Effector CD8-positive, alpha-beta T cell (primary cell): ENCODE measurements at places on chromosomes 4 and X.

DNA sequence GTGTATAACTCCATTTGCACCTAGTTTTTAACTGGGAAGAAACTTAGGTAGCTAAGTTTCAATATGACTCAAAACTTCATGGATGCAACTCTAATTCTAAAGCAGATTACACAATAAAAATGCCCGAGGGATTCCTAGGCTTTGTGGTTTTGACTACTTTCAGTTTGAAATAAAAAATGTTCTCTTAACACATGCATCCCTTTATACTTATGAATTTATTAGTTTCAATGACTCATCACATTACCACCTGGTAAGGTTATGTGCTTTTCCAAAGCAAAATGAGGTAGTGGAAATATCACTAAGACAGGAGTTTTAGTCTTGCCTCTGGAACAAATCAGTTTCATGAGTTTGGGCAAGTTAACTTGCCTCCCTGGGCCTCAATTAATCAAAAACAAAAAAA lies 125.5 kb downstream of the OPHN1 start:
- no peak for DNase-seq

- no peak for DNase-seq
Measured at GRCh38 chr4:80071604-80072227, 1.3 kb downstream of the ANTXR2 start.

- no peak for DNase-seq
Measured at GRCh38 chrX:49727847-49728246, 32.1 kb upstream of the PAGE1 start.

DNA sequence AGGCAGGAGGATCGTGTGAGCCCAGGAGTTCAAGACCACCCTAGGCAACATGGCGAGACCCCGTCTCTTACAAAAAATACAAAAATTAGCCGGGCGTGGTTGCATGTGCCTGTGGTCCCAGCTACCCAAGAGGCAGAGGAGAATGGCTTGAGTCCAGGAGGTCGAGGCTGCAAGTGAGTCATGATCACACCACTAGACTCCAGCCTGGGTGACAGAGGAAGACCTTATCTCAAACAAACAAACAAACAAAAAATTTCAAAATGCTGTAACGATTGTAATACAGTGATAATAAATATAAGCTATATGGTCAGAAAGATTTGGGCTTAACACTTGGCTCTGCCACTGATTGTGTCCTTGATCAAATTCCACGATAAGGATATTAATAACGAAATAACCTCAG lies 24.2 kb downstream of the SLC25A4 start:
- no peak for DNase-seq

DNA sequence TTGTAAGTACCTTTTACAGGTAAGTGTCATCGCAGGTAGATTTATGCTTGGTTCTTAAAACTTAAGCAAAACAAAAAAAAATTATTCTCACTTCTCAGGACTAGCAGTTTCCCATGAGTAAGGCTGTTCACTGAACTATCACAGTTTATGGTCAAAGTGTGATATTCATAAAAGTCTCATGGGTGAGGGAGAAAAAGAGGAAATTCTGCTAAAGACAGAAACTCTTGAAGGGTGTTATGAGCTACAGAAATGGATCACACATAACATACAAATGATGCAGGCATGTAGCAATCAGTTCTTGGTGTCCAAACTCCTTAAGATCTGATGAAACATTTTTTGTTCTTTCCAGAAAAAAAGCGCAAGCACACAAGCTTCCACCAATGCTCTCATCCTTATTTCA lies 8.5 kb downstream of the RAB9A start:
- no peak for DNase-seq

DNA sequence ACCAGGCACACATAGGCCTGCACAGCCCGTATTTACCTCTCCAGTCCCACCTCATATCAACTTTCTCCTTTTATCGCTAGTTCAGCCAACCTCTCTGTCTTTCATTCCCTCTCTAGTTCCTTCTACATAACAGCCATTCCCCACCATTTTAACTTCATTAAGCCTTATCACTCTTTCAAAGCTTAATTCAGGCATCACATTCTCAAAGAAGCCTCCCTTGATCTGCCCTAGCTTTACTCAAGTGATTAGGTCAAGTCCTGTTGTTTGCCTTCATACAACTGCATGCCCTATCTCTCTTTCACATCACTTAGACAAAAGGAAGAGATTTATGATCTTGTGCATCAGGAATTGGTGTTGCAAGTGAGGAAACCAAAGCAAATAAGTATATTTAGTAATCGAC lies 74.2 kb downstream of the ALPK1 start:
- no peak for DNase-seq

DNA sequence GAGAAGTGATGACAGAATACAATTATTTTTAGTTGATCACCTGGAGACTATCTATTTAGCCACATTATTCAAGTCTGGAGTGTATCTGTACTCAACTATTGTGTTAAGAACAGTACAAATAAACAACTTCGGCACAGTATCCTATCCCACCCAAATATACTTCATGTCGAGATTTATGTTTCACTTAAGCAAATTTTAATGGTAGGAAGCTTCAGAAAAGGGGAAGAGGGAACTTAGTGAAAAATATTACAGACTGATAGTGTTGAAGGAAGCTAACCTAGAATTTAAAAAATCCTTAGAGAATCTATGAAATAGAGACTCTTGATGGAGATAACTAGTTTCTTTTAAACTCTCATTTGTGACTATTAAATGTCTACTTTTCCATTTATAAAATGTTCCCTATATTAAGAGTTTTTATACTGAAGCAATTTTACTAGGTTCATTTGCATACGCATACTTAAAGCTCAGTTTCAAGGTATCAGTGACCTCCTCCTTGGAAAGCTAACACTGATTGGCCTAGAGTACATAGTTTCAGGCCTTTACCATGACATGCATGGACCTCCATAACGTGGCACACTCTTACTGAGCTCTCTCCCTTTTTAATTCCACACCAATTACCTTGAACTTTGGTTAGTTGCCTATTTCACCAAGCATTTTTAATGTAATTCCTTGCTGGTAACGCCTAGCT lies 197.7 kb downstream of the CAMK2D start:
- no peak for DNase-seq

DNA sequence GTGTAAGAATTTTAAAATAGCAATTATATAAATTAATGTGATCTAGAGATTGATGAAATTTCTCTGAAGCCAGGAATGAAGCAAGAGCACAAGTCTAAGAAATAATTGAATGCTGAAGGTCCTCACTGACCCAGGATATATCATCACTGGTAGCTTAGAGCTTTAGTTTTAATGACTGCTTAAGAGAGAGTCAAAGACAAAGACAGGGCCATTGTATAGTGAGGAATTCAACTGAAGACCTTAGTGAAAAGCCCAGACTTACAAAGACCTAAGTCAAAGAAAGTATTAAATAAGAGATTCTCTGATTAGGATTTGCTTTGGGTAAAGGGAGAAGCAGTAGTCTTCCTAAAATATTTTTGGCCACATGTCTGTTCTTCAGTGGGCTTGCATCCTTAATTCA lies 26.0 kb upstream of the IL15 start:
- DNase-seq, result no peak

DNA sequence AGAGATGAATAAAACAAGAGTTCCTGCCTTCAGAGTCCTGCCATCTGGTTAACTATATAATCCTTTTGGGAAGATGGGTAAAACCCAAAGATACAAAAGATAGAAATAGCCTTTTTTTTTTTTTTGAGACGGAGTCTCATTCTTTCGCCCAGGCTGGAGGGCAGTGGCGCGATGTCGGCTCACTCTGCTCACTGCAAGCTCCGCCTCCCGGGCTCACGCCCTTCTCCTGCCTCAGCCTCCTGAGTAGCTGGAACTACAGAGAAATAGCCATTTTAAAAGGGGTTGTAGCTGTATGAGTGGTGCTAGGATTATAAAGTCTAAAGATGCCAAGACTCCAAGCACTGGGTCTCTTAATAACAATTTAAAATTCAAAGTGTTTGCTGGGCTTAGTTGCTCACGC lies 97.2 kb downstream of the KDR start:
- no peak for DNase-seq

GRCh38 chrX:136608295-136608933 lies 39.5 kb upstream of the CD40LG start:
- peak; percentile 2 for DNase-seq

DNA sequence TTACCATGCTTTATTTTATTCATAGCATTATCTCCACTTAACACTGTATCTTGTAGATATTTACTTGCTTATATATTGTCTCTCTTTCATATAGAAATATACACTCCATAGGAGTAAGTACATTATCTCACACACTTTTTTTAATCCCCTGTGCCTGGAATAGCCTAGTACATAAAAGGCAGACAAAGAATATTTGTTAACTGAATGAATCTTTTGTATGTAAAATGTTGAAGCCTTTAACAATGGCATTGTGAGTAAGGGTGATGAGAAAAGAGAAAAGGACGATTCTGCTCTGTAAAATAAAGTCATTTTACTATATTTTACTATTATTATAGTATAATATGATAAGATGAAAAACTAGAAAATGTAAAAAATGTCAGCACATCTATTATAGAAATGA lies 97.7 kb upstream of the PDHA2 start:
- DNase-seq, result no peak

GRCh38 chrX:130079824-130080406 lies 30.4 kb downstream of the ELF4 start:
- DNase-seq, result peak; percentile 29

GRCh38 chrX:41043196-41043595 lies 42.0 kb upstream of the USP9X start:
- DNase-seq, result no peak

GRCh38 chrX:139203651-139204570 lies 326.6 kb upstream of the F9 start:
- no peak for DNase-seq

- no peak for DNase-seq
Measured at GRCh38 chr4:148653681-148654080, 211.5 kb upstream of the NR3C2 start.

DNA sequence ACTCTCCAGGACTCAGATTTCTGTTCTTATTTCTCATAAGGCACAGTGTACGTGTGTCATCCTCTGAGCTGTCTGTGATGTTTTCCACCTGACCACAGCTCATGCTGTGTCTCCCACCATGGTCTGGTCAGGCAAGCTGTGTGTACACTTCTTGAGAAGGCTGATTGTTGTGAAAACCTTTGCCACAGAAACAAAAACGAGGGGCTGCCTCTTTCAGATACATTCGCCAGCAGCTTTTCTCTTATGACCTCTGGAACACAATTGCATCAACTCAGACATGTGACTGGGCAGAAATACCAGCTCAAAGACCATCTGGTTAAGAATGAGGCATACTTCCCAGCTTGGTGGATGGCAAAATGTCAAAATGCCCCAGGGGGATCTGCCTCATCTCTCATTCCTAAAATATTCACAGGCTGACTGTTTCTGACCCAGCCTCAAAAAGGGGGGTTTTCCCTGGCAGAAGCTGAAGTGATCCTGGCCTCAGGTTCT lies 46.1 kb downstream of the PGRMC2 start:
- DNase-seq, result no peak

- DNase-seq, result no peak
Measured at GRCh38 chr4:153409924-153410501, 56.1 kb upstream of the TMEM131L start.

DNA sequence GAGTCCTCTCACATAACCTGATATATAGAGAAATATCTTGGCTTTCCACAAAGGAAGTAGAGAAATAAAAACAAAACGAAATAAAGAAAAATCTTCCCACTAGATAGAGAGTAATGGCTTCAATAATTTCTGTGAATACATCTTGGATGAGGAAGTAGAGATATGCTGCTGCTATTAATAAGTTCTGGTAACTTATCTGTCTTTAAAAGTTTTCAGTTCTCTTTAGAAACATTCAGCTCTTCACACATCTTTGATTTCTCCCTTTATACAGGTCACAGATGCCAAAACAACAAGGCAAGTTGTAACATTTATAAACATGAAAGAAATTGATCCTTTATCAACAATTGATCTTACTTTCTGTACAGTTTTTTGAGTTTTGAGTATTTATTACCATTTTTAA lies 615.8 kb downstream of the TRAM1L1 start:
- no peak for DNase-seq

DNA sequence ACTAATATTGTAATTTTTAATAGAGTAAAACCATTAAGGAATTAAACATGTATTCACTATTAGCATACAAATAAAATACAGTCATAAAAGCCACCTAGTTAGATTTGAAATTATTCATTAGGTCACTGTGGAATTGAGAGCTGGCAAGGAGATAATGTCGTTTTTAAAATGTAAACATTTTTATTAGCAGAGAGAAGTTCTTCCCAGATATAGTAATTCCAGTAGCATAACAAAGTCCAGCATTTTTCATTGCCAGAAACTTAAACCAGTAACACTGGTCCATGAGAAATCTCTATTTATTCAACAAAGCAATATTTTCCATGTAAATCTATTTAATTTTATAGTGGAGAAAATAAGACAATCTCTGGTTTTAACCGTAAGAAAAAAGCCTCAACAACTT lies 17.5 kb downstream of the ENOX2 start:
- DNase-seq, result no peak

DNA sequence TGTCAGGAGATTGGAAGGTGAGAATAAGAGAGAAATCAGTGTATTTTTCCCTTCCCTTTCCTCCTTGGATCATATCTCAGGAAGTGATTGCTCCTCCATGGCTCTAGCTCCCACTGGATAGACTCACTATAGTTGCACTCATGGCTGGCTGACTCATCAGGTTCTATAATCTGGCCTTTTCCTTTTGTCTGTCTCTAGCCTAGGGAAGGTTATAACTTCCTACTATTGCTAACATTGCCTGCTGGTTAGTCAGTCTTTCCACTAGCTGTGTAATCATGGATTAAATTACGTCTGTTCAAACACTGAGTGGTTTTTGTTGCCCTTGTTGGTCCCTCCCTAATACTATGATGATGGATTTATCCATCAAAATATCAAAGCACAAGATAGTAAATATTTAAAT lies 195.5 kb upstream of the VEGFC start:
- DNase-seq, result no peak

DNA sequence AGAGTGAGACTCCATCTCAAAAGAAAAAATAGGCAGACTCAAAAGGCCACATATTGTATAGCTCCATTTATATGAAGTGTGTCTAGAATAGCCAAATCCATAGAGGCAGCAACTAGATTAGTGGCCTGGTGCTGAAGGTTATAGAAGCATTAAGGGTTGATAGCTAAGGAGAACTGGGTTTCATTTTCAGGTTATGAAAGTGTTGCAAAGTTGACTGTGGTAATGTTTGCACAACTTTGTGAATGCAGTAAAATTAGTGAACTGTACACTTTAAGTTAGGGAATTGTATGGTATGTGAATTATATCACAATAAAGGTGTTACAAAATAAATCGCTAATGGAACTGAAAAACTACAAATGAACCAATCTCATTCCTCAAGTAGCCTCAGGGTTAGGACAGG lies 28.3 kb downstream of the TXLNG start:
- DNase-seq, result no peak

DNA sequence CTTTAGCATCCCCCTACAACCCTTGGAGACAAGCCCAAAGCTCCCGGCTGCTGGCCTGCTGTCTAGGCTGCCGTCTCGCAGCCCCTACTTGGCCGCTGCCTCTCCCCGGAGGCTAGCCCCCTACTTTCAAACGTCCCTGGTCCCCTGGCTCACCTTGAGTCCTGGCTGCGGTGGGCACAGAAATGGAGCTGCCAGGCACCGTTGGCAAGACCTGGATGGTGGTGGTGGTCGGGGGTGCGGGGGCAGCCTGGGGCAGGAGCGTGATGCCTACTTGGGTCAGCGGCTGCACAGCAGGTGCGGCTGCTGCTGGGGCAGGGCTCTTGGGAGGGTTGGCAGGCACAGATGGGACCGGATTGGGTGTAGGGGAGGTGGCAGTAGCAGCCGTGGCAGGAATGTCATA lies 12.0 kb downstream of the HCFC1 start:
- DNase-seq, result no peak
